ENCODE measurements at places on chromosomes 13 and 19. TPM values are rescaled to one million over a fixed set of nuclear protein-coding genes. Genes with fewer than 3 reads are reported as not detected.

HSPB6 gene
- total RNA-seq = 18.8 TPM

CBY2 gene
- total RNA-seq = not detected

IL27RA gene
- 6.6 TPM for total RNA-seq

MCEMP1 gene
- not detected for total RNA-seq

DNA sequence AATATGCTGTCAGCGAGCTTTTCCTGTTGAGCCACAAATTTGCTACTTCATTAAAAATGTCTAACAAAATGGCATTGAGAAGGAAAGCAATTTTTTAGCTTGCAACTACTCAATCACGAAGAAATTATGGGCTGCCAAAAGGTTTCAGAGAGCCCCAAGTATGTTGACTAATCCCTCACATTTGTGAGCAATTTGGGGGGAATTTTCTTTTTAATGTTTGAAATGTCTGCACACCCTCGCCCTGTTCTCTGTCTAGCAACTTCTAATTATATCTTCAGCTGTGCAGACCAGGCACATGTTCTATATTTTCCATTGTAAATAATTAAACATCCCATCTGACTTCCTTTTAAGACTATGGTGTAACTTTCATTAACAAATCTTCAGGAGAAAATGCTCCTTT, 192.9 kb downstream of the DCT start:
- H3K27me3 ChIP-seq = no peaks in the 10 kb centered on the region
- no peak overlapping the region for H3K4me3 ChIP-seq
- no peak for DNase-seq
- H3K4me1 ChIP-seq = no peaks in the 10 kb centered on the region
- H3K36me3 ChIP-seq = peaks cover 17% of the 10 kb centered on the region

- H3K27ac ChIP-seq = no peak overlapping the region
- no peak overlapping the region for H3K4me3 ChIP-seq
- DNase-seq = no peak
- no peaks in the 10 kb centered on the region for H3K27me3 ChIP-seq
- H3K36me3 ChIP-seq = no peaks in the 10 kb centered on the region
Measured at GRCh38 chr13:33931397-33932311, 113.7 kb downstream of the RFC3 start.

DNA sequence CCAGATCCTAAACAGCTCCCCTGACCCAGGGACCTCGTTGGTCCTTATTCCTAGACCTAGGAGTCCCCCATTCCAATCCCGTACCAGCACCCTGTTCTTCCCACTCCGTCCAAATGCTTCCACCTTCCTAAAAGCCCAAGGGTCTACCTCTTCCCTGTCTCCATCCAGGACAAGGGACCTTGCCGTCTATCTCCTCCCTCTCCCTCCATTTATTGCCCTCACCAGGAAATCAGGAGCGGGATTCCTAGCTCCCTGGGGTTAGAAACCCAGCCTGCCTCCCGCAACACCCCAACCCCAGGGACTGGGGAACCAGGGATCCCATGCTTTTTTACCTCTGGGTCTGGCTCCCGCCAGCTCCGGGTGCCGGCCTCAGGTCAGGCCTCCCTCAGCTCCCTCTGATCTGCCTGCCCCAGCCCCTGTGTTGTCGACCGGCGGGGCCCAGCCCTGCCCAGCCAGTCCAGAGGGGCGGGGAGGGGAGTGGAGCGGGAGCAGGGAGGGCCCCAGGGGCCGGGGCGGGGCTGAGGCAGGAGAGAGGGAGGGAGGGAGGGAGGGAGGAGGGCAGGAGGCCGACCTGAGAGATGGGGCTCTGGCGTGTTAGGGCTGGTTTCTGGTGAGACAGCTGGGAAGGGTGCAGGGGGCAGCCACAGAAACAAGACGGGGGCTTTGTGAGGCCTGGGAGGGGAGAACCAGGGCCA, at the start of gene B3GNT8:
Gene B3GNT8 (minus strand): TSS at position 423 of the 695 bp plus-strand sequence. CDS start 596 bp downstream, outside the sequence.
- peaks cover 20% of the 10 kb centered on the region for H3K4me1 ChIP-seq
- peak within 1 kb of the TSS; percentile 93 for H3K27ac ChIP-seq
- peak within 1 kb of the TSS; percentile 81 for H3K4me3 ChIP-seq
- H3K36me3 ChIP-seq = peaks cover 10% of the 10 kb centered on the region
- H3K27me3 ChIP-seq = no peaks in the 10 kb centered on the region
- DNase-seq = peak; percentile 71

GRCh38 chr19:5631567-5632240, 8.8 kb downstream of the SAFB start:
- H3K4me1 ChIP-seq = peaks cover 20% of the 10 kb centered on the region
- H3K27ac ChIP-seq = peak overlapping the region; percentile 54
- H3K36me3 ChIP-seq = peaks cover 16% of the 10 kb centered on the region
- H3K4me3 ChIP-seq = no peak overlapping the region
- H3K27me3 ChIP-seq = no peaks in the 10 kb centered on the region

All from mesothelial cell of epicardium (in vitro differentiated cells).